ENCODE measurements at places on chromosomes 4 and X.
A peak's percentile ranks its signal among the peaks of the same experiment; 100 is the strongest.

DNA sequence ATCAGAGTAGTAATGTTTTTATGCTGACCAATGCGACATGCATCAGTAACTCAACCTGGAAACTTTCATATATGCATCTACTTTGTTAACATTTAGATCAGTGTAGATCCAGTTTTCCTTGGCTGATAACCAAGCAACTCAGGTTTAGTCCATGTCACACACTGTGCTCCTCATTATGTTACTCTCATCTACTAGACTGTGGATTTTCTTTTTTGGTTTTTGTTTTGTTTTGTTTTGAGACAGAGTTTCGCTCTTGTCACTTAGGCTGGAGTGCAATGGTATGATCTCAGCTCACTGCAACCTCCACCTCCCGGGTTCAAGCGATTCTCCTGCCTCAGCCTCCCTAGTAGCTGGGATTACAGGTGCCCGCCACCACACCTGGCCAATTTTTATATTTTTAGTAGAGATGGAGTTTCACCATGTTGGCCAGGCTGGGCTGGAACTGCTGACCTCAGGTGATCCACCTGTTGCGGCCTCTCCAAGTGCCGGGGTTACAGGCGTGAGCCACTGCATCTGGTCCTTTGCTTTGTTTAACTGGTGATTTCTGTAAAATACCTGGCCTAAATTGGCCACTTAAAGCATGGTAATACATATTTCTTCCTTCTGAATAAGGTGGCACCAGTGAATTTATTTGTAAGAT, 48.6 kb downstream of the SMARCAD1 start:
- DNase-seq, result no peak

DNA sequence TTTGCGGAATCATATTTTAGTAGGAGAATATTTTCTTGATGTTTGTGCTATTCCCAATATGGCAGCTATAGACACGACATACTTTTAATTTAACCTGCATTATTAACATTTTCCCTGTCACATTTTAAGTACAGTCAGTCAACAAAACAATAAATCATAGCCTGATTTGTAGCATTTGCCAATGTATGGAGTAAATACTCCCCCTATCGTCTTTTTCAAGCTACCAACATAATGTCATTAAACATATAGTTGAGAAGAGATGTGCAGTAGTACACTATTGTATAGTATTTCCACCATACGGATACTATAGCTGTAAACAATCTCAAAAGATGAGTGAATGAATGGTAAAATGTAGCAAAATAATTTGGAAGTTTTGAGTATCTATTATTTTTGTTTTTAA, 303.7 kb upstream of the MAGEB2 start:
- no peak for DNase-seq

- no peak for DNase-seq
These were observed 223.0 kb upstream of the ZIC3 start for GRCh38 chrX:137342969-137343368.

DNA sequence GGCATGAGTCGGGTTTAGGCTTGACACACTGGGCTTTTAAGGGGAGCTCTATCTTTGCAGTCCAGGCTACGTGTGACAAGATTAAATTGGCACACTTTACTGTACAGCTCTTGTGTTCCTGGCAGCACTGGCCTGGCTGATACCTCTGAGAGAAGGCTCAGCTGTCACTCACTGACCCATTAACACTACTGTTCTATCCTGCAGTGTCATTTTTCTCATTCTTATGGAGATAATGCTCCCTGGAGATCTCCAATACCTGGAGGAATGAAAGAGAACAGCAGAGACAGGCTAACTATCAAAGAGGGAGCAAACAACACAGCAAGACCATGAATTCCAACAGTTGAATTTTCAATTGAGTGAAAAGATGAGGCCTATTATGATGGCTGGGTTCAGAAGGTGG, 1.7 kb upstream of the PDHA2 start:
- no peak for DNase-seq

DNA sequence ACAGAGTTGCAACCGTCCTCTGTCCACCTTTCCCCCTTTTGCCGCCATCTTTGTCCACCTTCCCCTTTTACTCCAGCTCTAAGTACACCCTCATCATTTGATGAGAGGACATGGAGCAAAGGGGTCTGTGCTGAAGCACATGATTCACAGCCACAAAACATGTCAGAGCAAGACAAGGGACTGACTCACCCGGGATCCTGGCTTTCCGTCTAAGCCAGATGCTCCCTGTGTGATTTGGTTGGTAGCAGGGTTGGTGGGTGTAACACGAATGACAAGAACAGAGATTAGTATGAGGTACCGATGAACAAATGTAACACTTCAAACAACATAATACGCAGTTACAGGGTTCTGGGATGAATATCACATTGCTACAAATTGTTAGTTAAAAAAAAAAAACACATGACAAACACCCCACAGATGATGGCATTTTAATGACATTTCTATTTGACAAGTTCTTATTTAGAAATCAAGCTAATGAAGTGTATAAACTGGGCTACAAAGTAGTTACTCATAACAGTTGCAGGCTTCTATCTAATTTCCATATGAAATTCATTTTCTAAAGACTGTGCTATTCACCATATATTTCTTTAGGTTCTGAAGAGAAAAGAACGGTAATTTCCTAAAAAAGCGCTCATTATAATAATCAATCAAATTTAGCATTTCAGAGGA, 71.4 kb upstream of the ETNPPL start:
- DNase-seq, result peak; percentile 92

DNA sequence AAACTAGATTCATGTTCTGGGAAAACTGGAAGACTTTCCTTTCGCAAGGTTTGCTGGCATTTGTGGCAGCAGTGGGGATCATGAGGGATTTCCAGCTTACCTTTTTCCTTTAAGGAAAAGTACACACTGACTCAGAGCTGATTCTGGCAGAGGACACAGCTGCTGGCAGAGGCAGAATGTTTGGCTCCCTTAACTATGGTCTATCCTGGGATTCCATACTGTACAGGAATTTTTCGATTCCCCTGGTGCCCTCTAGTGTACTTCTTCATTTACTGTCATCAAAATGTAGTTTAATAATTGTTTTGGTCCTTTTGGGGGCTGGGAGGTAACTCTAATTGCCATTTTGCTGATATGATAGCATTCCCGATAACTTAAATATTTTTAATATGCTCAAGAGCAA, 152.7 kb downstream of the GABRG1 start:
- DNase-seq, result no peak

GRCh38 chrX:11481035-11481434, 184.7 kb downstream of the ARHGAP6 start:
- DNase-seq, result peak; percentile 38

DNA sequence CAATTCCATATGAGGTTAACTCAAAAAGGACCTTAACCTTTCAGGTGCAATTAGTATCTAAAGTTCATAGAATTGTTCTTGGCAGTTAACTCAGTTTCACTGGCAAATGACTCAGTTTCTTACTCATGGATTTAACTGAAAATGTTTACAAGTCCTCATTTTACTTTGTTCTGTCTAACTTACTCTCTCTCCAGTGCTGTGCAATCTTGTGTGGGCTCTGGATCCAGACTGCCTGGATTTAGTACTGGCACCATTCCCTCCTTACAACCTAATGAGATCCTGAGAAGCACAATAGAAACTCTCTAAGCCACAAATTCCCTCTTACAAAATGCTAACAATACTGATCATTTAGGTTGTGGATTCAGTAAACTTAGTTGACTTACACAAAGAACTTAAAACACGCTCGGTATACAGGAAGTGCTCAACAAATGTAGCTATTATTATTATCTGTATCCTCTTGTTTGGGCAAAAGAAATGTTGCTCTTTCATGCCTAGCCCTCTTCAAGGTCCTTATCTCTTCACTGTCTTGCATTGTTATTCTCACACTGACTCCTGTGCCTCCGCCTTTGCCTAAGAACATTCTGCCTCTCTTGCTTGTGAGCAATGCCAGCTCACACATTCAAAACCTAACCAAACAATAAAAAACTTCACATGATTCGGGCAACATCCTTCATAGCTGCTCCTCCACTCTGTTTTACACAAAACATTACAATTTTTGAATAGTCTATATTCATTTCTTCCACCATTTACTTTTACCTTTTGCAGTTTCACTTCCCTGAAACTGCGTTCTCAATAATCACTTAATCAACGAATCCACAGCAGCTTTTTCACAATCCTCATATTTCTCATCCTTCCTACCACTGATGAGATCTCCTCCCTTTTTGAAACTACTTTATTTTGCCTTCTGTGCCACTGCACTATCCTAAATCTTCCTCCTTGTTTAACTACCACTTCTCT, 91.8 kb downstream of the PDE5A start:
- DNase-seq, result peak; percentile 31

DNA sequence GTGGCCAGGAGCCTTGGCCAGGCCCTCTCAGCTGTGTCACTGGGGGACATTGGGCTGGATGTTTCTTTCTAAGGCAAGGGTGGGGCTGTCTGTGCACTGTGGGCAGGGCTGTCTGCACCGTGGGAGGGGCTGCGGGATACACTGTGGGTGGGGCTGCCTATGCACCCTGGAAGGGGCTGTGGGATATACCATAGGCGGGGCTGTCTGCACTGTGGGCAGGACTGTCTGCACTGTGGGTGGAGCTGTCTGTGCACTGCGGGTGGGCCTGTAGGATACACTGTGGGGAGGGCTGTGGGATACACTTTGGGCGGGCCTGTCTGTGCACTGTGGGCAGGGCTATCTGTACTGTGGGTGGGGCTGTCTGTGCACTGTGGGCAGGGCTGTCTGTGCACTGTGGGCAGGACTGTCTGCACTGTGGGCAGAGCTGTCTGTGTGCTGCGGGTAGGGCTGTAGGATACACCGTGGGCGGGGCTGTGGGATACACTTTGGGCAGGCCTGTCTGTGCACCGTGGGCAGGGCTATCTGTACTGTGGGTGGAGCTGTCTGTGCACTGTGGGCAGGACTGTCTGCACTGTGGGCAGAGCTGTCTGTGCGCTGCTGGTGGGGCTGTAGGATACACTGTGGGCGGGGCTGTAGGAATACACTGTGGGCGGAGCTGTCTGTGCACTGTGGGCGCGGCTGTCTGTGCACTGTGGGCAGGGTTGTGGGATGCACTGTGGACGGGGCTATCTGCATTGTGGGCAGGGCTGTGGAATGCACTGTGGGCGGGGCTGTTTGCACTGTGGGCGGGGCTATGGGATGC, 31.1 kb downstream of the ACOX3 start:
- DNase-seq, result no peak

GRCh38 chr4:161546902-161547301, 616.9 kb downstream of the FSTL5 start:
- DNase-seq, result no peak

DNA sequence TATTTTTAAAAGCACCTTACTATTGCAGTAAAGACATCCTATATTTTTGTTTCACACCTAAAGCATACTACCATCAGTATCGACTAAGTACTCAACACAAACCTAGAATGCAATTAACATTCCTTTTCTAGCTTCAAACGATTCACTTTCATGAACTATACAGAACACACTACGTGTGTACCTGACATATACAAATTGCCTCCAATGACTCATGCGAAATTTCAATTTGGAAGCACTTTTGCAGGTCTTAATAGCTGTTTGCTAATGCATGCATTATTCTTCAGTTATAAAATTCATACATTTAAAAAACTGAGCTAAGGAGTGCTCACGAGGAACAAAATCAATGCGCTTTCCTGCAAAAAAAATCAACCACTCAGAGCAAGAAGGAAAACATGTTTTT, 19.7 kb upstream of the GPM6B start:
- no peak for DNase-seq

GRCh38 chr4:188864741-188865140, 725.5 kb downstream of the TRIML1 start:
- no peak for DNase-seq

- DNase-seq, result no peak
These were observed 202.6 kb upstream of the VCX start for GRCh38 chrX:7640392-7640791.

DNA sequence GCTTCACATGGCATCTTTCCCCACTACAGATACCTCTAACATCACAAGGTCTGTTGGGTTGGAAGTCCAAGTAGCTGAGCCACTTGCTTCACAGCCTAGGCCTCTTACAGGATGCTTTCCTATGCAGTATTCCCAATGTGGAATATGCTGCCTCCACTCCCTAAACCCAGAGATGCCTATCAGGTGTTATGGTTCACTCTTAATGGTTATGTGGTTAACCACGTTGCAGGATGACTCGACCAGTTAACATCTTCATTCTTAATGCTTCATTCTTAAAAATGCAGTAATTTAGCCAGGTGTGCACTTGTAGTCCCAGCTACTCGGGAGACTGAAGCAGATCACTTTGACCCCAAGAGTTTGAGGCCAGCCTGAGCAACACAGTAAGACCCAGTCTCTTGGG, 24.2 kb downstream of the HAUS3 start:
- peak; percentile 50 for DNase-seq

GRCh38 chr4:7697343-7697742, 242.3 kb downstream of the AFAP1 start:
- no peak for DNase-seq

DNA sequence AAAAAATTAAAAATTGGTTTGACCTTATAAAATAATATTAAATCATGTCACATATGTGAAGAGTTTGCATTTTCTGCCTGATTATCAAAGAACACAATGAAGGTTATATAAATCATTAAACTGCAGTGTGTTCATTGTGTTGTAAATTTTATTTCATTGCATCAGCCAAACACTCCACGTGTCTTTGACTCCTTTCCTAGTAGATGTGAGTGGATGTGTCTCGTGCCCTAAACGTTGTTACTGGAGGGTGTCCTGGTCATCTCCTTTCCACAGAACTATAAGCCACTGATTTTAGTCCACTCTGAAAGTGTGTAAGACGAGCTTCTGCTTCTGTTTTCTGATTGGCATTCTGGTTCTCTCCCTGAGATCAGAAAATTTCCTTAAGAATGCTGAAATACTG, 127.3 kb downstream of the NDST4 start:
- DNase-seq, result no peak

- no peak for DNase-seq
These were observed 33.3 kb downstream of the APBB2 start for GRCh38 chr4:41181037-41181436.
